ENCODE measurements at places on chromosomes 6 and 20. TPM values are rescaled to one million over a fixed set of nuclear protein-coding genes. Genes with fewer than 3 reads are reported as not detected.

The NAPB gene
- total RNA-seq, result 9.4 TPM

The PDYN gene
- total RNA-seq, result not detected

The LAMA4 gene
- not detected for total RNA-seq

The ADGRG6 gene
- total RNA-seq, result 98.7 TPM

The NRN1 gene
- not detected for total RNA-seq

DNA sequence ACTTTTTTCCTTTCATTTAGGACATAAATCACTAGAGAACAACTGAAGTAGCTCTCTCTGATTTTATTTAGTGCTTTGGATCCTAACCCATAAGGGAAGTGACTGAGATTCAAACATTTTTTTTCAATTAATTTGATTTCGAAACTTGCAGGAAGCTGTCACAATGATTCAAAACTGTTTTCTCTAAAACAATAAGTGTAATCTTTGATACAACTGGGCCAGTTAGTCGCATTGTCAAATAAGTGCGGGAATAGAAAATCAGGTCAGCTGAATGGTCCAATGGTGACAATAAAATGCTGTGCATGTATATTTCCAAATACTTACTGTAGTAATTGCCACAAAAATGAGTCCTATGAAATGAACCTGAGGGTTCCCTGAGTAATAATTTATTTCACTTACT, 930.8 kb downstream of the TFAP2A start:
- H3K27me3 ChIP-seq, result no peaks in the 10 kb centered on the region
- DNase-seq, result no peak
- H3K4me1 ChIP-seq, result no peaks in the 10 kb centered on the region
- no peaks in the 10 kb centered on the region for H3K36me3 ChIP-seq
- H3K27ac ChIP-seq, result no peak overlapping the region
- no peak overlapping the region for H3K4me3 ChIP-seq

- no peak overlapping the region for H3K4me3 ChIP-seq
- H3K4me1 ChIP-seq, result no peaks in the 10 kb centered on the region
- H3K27ac ChIP-seq, result no peak overlapping the region
- DNase-seq, result no peak
- no peaks in the 10 kb centered on the region for H3K27me3 ChIP-seq
These were observed 38.4 kb downstream of the BCKDHB start for GRCh38 chr6:80144753-80145315.

- DNase-seq, result no peak
- H3K4me3 ChIP-seq, result no peak overlapping the region
- no peaks in the 10 kb centered on the region for H3K4me1 ChIP-seq
These were observed 449.4 kb upstream of the CHD6 start for GRCh38 chr20:42067596-42067995.

- no peaks in the 10 kb centered on the region for H3K4me1 ChIP-seq
- H3K4me3 ChIP-seq, result no peak overlapping the region
- no peaks in the 10 kb centered on the region for H3K27me3 ChIP-seq
- DNase-seq, result no peak
- H3K27ac ChIP-seq, result no peak overlapping the region
- no peaks in the 10 kb centered on the region for H3K36me3 ChIP-seq
These were observed 61.3 kb downstream of the BMP6 start for GRCh38 chr6:7787137-7787608.

DNA sequence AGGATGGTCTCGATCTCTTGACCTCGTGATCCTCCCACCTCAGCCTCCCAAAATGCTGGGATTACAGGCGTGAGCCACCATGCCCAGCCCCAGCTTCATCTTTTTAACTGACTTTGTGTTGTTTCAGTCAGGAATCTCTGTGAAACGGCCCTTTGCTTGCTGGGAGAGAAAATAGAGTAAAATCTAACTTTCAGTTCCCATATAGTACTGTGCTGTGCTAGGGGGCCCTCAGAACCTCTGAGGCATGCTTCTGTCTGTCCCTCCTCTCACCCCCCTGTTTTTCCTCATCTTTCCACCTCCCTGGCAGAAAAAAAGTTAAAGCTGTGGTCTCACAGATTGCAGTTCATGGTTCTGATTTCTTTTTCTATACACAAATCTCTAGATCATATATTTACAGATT, 48.4 kb downstream of the LRP11 start:
- no peaks in the 10 kb centered on the region for H3K4me1 ChIP-seq
- H3K27me3 ChIP-seq, result no peaks in the 10 kb centered on the region
- H3K4me3 ChIP-seq, result no peak overlapping the region

GRCh38 chr20:56631318-56631989, 2.3 kb downstream of the TFAP2C start:
- H3K4me1 ChIP-seq, result peaks cover 6% of the 10 kb centered on the region
- no peaks in the 10 kb centered on the region for H3K36me3 ChIP-seq
- H3K27me3 ChIP-seq, result no peaks in the 10 kb centered on the region
- DNase-seq, result no peak
- H3K27ac ChIP-seq, result no peak overlapping the region

GRCh38 chr6:80967609-80968008, 784.9 kb downstream of the TENT5A start:
- DNase-seq, result no peak
- no peak overlapping the region for H3K4me3 ChIP-seq
- peaks cover 5% of the 10 kb centered on the region for H3K4me1 ChIP-seq
- no peaks in the 10 kb centered on the region for H3K36me3 ChIP-seq
- H3K27ac ChIP-seq, result no peak overlapping the region

- H3K4me3 ChIP-seq, result no peak overlapping the region
- no peaks in the 10 kb centered on the region for H3K36me3 ChIP-seq
- no peak for DNase-seq
These were observed 472.1 kb upstream of the MARCKS start for GRCh38 chr6:113385020-113385431.

GRCh38 chr20:24870881-24871280, 78.2 kb upstream of the CST7 start:
- H3K36me3 ChIP-seq, result no peaks in the 10 kb centered on the region
- H3K27ac ChIP-seq, result no peak overlapping the region
- no peak overlapping the region for H3K4me3 ChIP-seq

GRCh38 chr6:119326291-119327005, 23.1 kb downstream of the MAN1A1 start:
- H3K4me1 ChIP-seq, result 0 out of 2 replicates have a peak, but pooled peaks cover 4% of the 10 kb centered on the region
- no peak for DNase-seq
- peak overlapping the region; percentile 3 for H3K27ac ChIP-seq
- no peak overlapping the region for H3K4me3 ChIP-seq
- no peaks in the 10 kb centered on the region for H3K36me3 ChIP-seq
- H3K27me3 ChIP-seq, result no peaks in the 10 kb centered on the region
